Fibroblast of skin of abdomen (primary cell): ENCODE measurements at places on chromosomes 12 and 14.
A peak's percentile ranks its signal among the peaks of the same experiment; 100 is the strongest.

- no peak for DNase-seq
Observed at GRCh38 chr14:28765169-28765830, 1.3 kb upstream of the FOXG1 start.

DNA sequence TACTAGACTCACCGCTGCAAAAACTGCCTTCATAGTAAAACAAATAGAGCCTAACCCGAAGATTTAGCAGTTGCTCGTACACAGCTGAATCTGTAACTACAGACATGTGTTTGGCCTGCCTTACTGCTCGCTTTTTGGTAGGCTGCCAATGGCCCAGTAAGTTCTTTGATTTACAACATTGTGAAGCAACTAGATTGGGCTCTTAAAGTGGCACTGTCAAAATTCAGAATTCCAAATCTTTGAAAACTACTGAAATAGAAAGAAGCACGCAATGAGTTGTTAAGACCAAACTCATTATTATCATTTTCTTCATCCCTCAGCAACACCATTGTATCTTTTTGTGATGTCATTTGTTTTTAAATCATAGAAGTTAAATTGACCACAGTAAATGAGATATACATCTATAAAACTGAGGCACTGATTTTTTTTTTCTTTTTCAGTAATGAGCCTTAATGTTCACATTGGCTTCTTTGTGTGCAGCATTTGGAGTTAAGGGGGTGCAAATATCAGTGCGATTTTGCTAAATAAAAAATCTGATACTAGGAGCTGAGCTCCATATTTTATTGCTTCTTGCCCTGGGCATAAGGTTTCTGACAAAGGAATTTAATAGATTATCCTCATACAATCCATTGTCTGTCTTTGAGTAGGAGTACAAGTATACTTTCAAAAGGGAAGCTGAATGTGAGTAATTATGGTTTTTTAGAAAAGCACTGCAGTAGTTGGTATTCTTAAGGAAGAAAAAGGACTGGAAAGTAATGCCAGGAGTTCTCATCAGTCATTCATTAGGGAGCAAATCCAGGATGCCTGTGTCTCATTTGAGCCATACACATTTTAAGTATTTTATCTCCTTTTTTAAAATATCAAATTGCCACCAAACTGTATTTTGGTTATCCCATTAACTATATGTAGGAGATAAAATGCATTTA is 138.5 kb downstream of the KICS2 start:
- DNase-seq, result peak; percentile 96

DNA sequence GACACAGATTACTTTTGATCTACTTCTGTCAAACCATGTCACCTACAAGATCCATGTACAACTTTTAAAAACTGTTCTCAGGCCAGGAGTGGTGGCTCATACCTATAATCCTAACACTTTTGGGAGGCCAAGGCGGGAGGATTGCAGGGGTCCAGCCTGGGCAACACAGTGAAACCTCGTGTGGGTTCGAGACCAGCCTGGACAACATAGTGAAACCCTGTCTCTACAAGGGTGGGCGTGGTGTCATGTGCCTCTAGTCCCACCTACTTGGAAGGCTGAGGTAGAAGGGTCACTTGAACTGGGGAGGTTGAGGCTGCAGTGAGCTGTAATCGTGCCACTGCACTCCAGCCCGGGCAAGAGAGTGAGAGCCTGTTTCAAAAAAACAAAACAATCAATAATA is 5.7 kb downstream of the WDR20 start:
- DNase-seq, result no peak

DNA sequence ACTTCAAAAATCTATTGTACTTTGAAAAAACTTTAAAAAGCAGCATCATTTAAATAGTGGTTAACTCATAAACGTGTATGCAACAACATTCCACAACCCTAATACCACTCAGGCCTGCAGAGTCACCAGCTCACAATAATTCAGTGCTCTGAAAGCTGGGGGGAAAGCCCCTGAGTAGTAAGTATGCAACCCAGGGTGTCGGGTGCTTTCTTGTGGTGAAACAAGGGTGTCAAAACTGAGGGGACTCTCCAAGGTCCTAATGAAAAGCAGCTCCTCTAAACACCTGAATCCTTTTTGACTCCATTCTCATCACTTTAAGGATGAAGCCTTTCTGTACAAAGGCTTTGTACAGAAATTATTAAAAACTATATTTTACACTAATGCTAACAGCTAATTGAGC is 33.7 kb downstream of the FGFR1OP2 start:
- no peak for DNase-seq

- DNase-seq, result no peak
Observed at GRCh38 chr12:22406627-22407026, 72.1 kb upstream of the ST8SIA1 start.

DNA sequence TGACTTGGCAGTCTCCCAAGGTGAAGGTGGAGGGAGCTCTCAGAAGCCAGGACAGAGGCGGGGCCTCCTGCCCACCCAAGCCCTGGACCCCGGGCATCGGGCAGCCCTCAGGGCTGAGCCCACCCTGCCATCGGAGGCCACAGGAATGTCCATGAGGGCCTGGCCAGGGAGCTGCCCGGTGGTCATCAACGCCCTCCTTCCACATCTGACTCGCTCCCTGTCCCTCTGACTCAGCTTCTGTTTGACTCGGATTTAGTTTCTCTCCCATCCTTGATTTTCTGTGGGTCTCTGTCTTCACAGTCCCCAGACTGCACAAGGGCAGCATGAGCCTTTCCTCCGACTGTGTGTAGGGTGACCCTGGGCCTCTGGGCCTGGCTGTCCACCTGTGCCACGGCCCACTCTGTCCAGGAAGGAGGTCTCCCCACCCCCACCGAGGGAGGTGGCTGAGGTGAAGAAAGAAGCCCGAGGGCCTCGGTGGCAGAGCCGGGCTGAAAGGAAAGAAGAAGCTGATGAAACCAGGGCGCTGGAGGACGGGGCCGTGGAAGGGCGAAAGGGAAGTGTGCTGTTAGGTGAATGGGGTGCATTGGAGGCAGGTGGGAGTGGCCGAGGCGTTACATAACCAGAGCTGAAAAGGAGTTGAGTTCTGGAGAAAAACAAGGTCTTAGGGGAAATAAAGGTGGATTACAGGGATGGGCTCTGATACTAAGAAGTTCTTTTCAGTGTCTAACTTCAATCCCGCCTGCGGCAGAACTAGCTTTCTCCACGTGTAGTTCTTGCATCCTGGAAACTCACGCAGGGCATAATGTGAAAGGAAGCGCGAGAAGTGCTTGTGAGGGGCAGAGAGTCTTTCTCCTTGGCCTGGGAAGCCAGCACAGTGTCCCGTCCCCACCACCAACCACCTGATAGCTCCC is 16.7 kb upstream of the TMEM106C start:
- DNase-seq, result peak; percentile 39

GRCh38 chr12:124730455-124730932 is 133.2 kb downstream of the SCARB1 start:
- DNase-seq, result peak; percentile 52
